ENCODE measurements at places on chromosomes 1 and 21.

DNA sequence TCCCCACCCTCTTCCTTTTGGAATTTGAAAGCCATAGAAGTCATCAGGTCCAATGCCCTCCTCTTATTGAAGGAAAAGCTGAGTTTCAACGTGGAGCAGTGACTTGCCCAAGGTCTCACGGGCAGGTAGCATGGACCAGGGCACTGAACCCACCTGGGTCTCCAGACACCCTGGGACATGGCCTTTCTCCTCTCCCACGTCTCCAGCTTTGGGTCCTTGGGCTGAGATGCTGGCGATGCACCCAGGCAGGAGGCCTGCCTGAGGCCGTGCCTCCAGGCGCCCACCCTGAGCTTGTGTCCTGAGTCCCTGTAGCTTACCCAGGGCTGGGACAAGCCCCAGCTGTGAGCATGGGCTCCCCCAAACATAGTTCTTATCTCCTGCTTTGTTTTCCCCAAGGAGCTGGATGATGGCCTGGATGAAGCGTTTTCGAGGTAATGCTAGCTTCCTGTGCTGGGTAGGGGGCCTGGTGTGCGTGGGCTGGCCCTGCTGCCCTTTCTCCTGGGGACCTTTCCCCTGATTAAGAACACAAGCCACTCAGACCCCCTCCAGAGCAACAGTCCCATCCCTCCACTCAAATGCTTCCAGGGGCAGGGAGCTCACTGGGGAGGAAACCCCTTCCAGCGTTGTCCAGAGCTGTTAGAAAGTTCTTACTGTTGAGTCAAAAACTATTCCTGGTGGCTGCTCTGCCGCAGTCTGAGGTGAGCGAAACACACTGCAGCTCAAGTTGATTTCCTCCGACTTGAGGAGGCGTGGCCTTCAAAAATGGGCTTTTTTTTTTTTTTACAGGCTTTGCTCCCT lies 21.6 kb downstream of the LDLRAP1 start:
- no peak for DNase-seq

DNA sequence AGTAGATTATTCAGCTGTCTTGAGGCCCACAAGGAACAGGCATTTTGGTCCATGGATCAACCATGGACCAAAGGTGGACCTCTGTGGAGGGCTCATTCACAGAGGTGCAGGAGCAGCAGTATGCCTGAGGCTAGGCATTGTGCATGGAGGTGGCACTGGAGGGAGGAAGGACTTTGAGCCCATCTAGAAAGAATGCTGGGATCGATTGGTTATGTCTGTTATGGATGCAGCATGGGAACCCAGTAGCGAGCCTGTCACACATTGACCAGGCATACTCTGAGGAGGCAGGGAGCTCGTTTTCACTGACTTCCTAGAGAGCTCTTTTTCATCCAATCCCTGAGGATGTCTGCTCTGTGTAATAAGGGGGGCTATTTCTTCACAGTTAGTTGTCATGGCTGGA lies 75.5 kb downstream of the KCNN3 start:
- DNase-seq: no peak

- DNase-seq: no peak
Observed at GRCh38 chr1:226534098-226534497, 14.5 kb upstream of the STUM start.

DNA sequence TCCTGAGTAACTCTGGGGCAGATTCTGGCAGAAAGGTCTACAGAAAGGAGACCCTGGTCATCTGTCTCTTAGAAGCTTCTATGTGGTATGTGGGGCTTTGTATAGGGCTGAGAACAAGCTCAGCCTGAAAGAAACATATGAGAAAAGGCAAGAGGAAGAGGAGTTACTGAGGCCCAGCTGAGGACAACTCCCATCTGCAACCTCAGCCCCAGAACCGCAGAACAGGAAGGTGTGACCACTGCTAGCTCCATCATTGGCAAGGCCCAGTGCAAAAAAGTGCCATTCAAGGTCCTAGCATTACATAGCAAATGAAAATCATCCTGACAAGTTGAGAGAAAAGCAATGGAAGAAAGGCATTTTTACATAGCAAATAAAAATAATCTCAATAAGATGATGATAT lies 503.8 kb downstream of the NPHP4 start:
- no peak for DNase-seq

DNA sequence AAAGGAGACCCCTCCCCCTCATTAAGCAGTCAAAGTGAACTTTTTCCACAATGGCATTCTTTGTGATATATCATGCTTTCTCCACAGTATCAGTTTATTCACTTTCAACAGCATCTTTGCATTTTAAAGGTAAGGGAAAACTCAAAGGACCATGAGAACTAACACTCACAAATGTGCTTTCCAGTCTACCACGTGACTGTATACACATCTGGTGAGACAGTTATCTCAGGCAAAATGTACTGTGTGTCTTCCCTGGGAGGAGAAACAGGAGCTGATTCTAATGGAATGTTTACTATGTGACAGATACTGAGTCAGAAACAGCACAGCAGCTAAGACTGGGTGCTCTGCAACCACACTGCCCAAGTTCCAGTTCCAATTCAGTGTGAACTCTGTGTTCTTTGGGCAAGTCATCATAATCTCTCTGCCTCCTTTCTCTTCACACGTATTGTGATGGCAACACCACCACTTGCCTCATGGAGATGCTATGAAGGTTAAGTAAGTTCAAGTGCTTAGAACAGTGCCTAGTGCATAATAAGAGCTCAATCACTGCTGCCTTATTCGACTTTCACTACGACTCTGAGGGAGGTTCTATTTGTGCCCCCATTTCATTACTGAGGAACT lies 79.0 kb downstream of the SLC45A1 start:
- DNase-seq: no peak

DNA sequence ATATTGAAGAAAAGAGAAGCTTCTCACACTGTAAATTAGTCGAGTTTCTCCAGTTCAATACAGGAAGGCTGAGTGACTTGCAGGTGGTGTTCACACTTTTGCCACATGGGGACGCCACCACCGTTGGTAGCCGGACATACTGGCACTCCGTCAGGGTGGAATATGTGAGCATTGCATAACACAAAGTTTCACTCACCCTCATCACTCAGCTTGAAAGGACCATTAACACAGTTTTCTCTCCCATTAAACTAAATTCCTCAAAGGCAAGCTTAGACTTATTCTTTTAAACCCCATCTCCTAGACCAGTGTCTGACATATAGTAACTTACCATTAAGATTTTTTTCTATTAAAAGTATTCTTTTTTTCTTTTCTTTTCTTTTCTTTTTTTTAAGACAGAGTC lies 105.3 kb upstream of the SERBP1 start:
- DNase-seq: no peak

- no peak for DNase-seq
Observed at GRCh38 chr1:207519505-207520399, 23.8 kb downstream of the CR1 start.

DNA sequence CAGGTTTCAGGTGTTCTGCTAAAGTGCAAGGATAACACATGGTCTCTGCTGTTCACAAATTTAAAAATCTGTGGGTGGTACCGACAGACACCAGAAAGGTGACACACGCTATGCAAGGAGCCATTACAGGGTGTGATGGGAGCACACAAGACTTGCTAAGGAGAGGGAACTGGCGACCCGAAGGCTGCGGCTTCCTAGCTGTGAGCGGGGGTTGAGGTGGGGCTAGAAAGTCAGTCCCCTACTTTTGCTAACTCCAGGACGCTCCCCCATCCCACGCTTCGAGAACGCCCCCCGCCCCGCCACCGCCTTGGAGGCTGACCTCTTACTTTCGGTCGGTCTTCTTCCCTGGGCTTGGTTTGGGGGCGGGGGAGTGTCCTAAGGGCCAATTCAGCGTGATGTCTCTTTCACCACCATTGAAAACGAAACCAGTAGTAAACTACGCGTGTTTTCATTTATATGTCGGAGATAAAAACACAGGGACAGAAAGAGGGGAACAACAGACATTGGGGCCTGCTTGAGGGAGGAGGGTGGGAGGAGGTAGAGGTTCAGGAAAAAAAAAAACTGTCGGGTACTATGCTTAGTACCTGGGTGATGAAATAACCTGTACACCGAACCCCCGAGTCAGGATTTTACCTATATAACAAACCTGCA lies 1.1 kb downstream of the CKS1B start:
- peak; percentile 63 for DNase-seq

DNA sequence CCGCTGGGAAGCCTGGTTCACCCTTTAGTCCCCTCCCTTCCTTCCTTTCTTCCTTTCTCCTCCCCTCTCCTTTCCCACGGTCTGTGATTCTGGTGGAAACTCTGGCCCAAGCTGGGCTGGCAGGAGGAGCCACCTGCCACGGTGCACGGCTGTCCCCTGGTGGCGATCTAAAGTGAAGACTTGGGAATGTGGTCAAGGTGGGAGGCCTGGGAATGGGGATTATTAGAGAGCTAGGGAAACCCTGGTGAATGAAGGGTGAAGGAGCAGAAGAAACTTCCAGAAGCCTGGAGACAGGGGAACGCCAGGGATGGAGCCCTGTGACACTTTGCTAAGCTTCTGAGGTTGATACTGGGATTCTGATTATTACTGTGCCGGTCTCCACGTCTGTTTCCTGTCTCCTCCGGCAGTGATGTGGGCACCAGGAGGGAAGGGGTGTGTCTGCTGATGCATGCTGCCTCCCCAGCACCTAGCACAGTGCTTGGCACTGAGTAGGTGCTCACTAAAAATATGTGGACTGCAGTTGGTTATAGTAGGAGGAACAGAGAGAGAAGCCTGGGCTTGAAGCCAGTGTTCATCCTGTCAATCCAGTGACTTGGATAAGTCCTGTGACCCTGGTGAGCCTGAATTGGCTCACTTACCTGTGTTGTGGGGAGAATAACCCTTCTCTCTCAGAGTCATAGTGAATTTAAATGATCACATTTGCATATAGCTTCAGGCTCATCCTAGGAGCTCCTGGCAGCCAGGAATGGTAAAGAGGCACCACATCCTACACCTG lies 71.2 kb upstream of the NBPF3 start:
- peak; percentile 59 for DNase-seq

DNA sequence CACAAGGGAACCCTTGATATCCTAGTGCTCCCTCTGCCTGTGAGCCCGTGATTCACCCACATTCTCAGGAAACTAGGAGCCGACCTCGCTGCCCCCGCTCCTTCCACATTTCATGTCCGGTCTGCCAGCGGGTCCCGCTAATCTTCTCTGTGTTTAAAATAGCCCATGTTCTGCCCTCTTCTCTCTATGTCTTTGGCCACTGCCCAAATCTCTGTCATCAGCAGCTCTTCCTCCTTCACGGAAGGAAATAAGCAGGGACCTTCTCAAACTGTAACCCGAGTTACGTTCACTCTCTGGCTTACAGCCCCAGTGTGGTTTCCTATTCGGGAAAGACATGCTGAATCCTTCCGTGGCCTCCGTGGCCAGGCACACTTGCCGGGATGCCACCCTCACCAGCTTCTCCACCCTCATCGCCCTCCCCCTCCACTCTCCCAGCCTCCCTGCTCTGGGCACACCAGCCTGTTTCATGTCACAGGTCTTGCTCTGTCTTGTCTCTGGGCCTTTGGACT lies 21.1 kb upstream of the UBXN10 start:
- DNase-seq: no peak

GRCh38 chr1:82646336-82646735 lies 845.6 kb downstream of the ADGRL2 start:
- no peak for DNase-seq

DNA sequence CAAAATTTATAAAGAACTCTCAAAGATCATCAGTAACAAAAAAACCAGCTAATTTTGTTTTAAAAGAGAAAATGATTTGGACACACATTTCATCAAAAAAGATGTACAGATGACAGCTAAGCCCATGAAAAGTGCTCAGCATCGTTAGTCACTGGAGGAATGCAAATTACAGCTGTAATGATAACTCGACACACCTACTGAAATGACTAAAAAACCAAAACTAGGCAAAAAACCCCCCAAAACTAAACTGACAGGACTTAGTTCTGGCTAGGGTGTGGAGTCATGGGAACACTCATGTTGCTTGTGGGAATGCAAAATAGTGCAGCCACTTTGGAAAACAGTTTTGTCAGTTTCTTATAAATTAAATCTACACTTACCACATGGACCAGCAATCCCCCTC lies 59.5 kb downstream of the CNIH3 start:
- DNase-seq: no peak

GRCh38 chr1:201966171-201966570 lies 10.9 kb downstream of the TIMM17A start:
- DNase-seq: no peak

- DNase-seq: peak; percentile 75
Observed at GRCh38 chr1:61076728-61077675, 5.4 kb upstream of the NFIA start.

DNA sequence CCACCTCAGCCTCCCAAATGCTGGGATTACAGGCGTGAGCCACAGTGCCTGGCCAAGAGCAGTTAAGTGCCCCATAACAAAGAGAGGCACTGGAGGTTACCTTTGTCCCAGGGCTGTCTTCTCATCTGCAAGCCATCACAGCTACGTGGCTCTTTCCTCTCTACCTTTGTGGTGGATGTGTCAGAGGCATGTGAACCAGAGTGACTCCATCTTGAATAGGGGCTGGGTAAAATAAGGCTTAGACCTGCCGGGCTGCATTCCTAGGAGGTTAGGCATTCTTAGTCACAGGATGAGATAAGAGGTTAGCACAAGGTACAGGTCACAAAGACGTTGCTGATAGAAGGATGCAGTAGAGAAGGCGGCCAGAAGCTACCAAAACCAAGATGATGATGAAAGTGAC lies 59.4 kb upstream of the POU2F1 start:
- no peak for DNase-seq

GRCh38 chr1:154627257-154628120 lies 19.5 kb upstream of the ADAR start:
- DNase-seq: peak; percentile 87

GRCh38 chr1:13588946-13589796 lies 5.5 kb downstream of the PDPN start:
- no peak for DNase-seq

DNA sequence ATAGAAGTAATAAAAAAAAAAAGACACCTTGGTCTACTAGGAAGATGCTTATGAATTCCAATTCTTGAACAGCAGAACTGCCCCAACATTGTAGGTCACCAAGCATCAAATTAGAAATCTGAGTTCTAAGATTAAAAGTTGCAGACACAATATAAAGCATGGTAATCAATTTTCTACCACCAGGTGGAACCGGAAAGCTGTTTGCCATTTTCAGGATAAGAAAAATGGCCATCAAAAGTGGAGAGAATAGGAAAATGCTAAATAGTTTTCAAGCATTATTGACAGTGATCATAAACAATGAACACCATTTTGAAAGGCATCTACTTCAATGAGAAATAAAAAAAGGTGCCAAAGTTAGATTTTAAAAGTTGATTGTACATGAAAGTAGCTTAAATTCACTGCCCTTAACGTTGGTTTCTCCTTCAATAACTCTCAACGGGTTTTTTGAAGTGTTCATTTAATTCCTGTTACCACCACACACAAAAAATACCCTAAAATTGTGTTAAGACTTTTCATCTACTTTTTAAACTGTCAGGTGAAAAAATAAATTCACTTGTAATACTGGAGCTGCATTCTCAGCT lies 252.9 kb downstream of the KCNT2 start:
- DNase-seq: no peak
